ENCODE measurements at places on chromosomes 2 and 18.

- DNase-seq = peak; percentile 99
Observed at GRCh38 chr18:63317982-63318888, 1.3 kb downstream of the BCL2 start.

GRCh38 chr2:2146969-2147900, 183.8 kb downstream of the MYT1L start:
- no peak for DNase-seq

DNA sequence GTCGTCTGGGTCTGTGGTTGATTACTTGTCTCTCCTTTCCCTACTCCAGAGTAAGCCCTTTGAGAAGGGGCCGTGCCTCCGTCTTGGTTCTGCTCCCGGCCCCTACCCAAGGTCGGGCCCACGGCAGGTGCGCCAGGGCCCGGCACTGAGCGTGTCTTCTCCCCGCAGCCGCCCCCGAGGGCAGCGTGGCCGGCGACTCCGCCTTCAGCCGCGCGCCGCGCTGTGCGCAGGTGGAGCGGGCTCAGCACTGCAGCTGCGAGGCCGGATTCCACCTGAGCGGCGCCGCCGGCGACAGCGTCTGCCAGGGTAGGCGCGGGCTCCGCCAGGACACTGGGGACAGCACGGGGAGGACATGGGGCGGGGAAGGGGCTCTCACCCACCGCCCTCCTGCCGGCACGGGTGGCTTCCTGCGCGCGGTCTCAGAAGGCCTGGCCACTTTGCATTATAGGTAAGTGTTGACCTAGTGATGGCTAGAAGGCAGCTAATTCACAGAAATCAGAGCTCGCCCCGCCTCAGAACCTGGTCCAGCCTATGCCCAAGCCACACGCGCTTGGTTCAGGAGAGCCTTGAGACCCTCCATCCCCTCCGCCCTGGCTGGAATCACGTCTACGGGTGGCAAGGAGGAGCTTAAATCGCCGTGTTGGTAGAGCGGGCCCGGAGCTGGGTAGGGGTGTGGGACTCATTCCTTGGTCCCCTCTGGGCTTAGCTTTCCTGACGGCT, 43.5 kb downstream of the FBLN7 start:
- peak; percentile 96 for DNase-seq

GRCh38 chr2:168392797-168393196, 63.3 kb upstream of the CERS6 start:
- no peak for DNase-seq

GRCh38 chr2:145652571-145653545, 1132.9 kb upstream of the ZEB2 start:
- DNase-seq = no peak

GRCh38 chr2:161166538-161167409, 6.5 kb downstream of the TANK start:
- no peak for DNase-seq

DNA sequence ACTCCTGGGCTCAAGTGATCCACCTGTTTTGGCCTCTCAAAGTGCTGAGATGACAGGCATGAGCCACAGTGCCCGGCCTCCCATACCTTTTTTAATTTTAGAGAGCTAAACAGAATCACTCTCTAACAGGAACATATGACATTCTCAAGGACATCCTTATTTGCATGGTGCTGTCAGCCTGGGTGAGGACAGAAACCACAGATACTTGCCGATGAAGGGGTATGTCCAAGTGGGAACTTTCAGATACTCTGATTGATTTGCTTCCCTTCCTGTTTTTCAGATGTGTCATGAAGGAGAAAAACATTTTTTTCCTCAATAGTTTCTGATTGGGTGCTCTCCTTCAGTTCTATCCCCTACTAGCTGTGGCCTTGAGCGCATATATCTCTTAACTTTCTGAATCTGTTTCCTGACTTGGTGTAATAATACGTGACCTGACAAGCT, 49.6 kb downstream of the MYO3B start:
- no peak for DNase-seq

- no peak for DNase-seq
Observed at GRCh38 chr2:158963071-158963470, 5.4 kb upstream of the TANC1 start.

- DNase-seq = no peak
Observed at GRCh38 chr18:5942591-5942990, 47.3 kb upstream of the TMEM200C start.

DNA sequence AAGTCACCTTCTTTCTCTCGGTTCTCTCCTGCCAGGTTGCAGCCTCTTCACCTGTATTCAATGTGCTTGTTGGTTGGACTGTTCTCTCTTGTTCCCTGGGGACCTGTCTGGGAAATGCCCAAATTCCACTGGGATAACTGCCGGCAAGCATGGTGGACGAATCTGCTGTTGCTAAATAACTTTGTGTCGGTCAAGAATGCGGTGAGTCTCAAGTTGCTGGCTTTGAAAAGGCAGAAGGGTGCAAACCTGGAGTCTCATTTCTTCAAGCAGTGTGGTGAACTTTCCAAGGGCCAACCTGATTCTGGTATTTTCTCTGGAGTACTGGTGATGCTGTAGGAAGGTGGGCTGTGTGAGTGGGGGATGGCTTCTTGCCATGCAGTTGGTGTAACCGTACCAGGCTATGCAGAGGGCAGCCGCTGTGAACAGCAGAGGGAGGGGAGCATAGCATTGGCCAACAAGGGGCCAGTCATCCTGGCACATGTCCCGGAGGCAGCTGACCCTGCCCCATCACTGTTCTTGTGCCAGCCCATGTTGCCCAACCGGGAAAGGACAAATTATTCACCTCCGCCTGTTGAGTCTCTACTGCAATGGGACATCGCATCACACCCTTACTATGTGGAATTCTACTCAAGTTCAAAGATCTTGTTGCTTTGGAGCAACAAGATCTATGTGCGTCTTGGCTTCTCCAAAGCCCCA, 88.1 kb upstream of the SEC11C start:
- no peak for DNase-seq

DNA sequence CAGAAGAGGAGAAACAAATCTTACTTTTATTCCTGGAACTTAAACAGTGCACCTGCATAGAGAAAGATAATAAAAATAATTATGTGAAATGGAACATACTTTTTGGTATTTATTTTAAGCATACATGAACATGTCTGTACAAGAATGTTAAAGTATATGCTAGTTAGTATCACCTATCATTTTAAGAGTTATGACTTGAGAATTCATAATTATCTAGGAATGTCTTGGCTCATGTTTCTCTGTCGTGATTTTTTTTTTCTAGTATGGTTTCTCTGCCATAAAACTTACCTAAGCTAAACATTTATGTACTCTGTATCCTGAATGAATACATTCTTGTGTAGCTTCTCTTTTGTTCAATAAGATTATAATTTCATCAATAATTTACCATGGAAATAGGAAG, 4.2 kb downstream of the SERPINB7 start:
- no peak for DNase-seq

GRCh38 chr2:42962508-42962953, 170.1 kb upstream of the HAAO start:
- DNase-seq = no peak

DNA sequence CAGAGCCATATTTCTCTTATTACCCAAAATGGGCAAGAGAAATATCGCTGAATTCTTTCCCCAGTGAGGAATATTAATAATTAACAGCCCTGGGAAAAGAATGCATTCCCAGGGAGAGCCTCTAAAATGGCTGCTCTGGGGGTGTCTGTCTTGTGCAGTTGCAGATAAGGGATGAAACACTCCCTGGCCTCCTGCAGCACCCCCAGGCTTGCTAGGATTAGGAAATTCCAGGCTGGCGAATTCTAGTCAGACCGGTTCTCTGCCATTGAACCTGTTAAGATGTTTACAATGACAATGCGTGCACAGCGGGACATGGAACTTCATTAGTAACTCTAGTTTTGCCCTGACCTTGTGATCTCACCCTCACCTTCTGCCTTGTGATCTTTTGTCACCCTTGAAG, 24.5 kb downstream of the MRPL30 start:
- peak; percentile 96 for DNase-seq

DNA sequence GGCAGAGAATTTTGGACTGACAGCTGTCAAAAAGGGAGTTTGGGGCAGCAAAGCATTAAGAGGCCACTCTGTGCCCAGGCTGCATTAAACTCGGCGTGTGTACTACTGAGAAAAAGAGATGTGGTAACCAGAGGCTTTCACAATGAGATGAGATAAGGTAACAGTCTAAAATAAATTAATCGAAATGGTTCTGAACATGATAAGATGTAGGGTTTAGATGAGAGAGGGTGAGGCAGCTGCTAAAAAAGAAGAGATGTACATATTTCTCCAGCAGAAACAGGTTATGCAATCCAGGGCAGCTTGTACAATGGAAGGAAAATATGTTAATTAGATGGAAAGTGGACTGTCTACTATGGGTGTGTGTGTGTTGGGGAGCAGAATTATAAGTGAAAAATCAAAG, 39.2 kb upstream of the ACTR3 start:
- no peak for DNase-seq

Data from DMS53 (cell line).